ENCODE measurements at places on chromosomes 3 and 15. TPM values are rescaled to one million over a fixed set of nuclear protein-coding genes. Genes with fewer than 3 reads are reported as not detected.

The SLC15A2 gene
- total RNA-seq = 0.96 TPM

The RASGRP1 gene
- 1.6 TPM for total RNA-seq

The SSUH2 gene
- total RNA-seq = 0.76 TPM

The CFAP100 gene
- total RNA-seq = not detected

The MORC1 gene
- not detected for total RNA-seq

The KIF7 gene
- total RNA-seq = 0.12 TPM

The WDR76 gene
- 33.0 TPM for total RNA-seq

The IMP3 gene
- total RNA-seq = 79.9 TPM

The EFL1 gene
- total RNA-seq = 12.7 TPM

The STARD5 gene
- 4.0 TPM for total RNA-seq

The DNAH1 gene
- total RNA-seq = 5.5 TPM

The ZDHHC23 gene
- 22.8 TPM for total RNA-seq

The CHRNA5 gene
- 25.2 TPM for total RNA-seq

The ZPLD1 gene
- not detected for total RNA-seq

The PRR23B gene
- total RNA-seq = not detected

The ENTPD3 gene
- not detected for total RNA-seq

The MEIS2 gene
- total RNA-seq = 11.5 TPM

The ANKRD63 gene
- 0.89 TPM for total RNA-seq

The PPP1R14D gene
- not detected for total RNA-seq

The B2M gene
- 388 TPM for total RNA-seq

The IMPG2 gene
- total RNA-seq = 0.20 TPM

The SUSD5 gene
- not detected for total RNA-seq

The KBTBD8 gene
- 1.4 TPM for total RNA-seq

The CHRNA3 gene
- not detected for total RNA-seq

The GOLGA8O gene
- total RNA-seq = 0.49 TPM

The C3orf85 gene
- not detected for total RNA-seq

The PRICKLE2 gene
- 0.05 TPM for total RNA-seq

The ZDHHC19 gene
- total RNA-seq = not detected

The HYAL3 gene
- 10.3 TPM for total RNA-seq

The ADCY5 gene
- total RNA-seq = 0.49 TPM

The TGM5 gene
- not detected for total RNA-seq

The TGM4 gene
- total RNA-seq = not detected

The COL6A5 gene
- total RNA-seq = not detected

The ADAM10 gene
- 158 TPM for total RNA-seq

The LRTM1 gene
- not detected for total RNA-seq

The CLDN16 gene
- total RNA-seq = not detected

The KNL1 gene
- total RNA-seq = 30.6 TPM

The LRRC2 gene
- total RNA-seq = not detected

The CEP152 gene
- 19.7 TPM for total RNA-seq

The SENP8 gene
- total RNA-seq = 3.8 TPM

The IGF2BP2 gene
- 135 TPM for total RNA-seq

The P2RY1 gene
- 1.7 TPM for total RNA-seq

The SLC9C1 gene
- 0.79 TPM for total RNA-seq
